A673 (cell line): ENCODE measurements at places on chromosomes 13 and 19. TPM values are rescaled to one million over a fixed set of nuclear protein-coding genes. Genes with fewer than 3 reads are reported as not detected.

GRCh38 chr19:46513461-46514236 is 18.0 kb upstream of the PNMA8B start:
- DNase-seq, result peak; percentile 86

DNA sequence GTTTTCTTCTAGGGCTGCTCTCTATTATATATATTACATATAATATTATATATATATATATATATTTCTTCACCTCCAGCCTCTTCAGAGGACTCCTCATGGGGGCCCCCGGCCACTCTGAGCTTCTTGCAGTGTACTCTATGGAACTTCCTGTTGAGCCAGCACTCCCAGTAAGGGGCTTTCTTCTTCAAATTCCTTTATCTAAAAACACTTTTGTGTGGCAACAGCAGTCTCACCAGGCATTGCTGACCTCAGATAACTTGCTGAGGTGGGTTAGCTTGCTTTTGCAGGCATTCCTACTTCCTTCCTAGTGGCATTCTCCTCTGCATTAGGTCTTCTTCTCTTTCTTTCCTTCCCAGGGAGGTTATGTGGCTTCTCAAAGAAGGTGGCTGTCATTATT is 381.5 kb downstream of the MYO16 start:
- peak; percentile 18 for DNase-seq

Gene ATP4A
- not detected in 2 replicates for total RNA-seq

Gene COX6B2
- total RNA-seq, result 0.48 TPM in 1 of 2 replicates, not detected in the other

Gene MEIOSIN
- not detected in 2 replicates for total RNA-seq

GRCh38 chr19:29934257-29934656 is 7.8 kb upstream of the URI1 start:
- DNase-seq, result no peak

DNA sequence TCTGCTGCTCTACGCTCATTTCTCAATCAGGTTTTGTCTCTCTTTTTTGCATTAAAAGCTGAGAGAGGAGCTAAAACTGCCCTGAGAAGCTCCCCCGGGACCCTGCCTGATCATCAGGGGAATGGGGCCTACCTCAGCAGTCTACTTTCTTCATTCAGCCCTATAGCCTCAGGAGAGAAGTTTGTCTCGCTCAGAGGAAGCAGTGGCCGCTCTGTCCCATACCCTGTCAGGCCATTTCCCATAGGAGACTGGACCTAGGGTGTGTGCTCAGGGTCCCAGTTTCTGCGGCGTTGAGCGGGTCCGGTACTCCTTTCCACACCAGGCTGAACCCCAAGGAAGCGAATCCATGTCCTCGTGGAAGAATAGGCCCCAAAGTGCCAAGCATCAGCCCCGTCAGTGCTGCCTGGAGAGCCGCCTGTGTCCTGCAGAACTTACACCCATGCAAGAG is 21.7 kb downstream of the UBE2L5 start:
- DNase-seq, result peak; percentile 81

- no peak for DNase-seq
Measured at GRCh38 chr13:49210114-49210513, 10.0 kb upstream of the MLNR start.
